ENCODE measurements at places on chromosomes 1 and 21.

DNA sequence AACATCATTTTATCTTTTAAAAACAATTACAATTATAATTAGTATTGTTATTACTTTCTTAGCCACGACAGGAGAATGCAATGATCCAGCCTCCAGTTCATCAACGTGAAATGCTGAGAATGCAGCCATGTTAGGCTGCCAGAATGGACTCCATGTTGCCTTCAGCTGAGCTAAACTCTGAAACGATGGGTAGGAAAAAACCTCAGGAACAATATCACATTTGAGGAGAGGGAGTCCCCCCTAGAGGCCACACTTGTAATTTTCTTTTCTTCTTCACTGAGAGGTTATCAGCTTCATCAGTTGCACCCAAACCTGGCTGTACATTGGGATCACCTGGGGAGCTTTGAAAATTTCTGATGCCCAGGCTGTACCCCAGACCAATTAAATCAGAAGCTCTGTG, 34.6 kb upstream of the DNAH14 start:
- no peak for DNase-seq

DNA sequence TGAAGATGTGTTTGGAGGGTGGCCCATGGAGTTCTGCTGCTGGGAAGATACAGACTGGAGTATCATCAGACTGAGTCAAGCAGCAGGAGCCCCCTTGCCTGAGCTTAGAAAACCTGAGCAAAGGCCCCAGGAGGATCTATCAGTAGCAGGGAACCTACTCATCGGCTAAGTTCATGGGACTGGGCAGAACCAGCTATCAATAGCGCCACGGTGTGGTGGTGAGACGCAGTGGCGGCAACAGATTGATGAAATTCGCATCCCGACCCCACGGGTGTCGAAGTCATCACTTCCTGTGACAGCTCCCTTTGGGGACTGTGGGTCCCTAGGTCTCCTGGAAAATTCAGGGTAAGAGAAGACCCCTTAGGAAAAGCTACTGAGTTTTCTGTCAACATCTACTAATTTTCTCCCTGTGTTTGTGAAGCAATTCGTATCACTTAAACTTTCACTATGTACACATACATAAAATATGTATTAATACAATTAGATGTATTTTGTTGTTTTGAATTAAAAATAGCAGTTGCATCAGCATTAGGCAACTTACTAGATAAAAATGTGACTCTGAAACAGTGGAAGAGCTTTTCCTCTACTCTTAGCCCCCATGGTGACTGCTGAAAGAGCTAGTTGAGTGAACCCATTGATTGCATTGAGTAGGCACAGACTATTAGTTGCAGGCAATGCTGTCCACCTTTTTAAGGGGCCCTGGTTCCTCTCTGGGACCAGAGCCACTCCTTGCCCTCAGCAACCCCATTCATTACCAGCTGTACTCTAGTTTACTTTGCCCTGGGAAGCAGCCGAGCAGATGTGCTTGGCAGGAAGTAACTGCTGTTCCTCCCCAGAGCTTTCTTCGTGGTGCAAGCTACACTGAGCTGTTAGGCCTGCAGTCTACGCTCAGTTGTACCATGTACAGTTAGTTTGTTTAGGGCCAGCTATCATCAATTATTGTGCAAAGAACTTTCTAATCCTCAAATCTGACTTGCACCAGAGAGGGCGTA, 7.3 kb upstream of the CACNA1S start:
- peak; percentile 54 for DNase-seq

DNA sequence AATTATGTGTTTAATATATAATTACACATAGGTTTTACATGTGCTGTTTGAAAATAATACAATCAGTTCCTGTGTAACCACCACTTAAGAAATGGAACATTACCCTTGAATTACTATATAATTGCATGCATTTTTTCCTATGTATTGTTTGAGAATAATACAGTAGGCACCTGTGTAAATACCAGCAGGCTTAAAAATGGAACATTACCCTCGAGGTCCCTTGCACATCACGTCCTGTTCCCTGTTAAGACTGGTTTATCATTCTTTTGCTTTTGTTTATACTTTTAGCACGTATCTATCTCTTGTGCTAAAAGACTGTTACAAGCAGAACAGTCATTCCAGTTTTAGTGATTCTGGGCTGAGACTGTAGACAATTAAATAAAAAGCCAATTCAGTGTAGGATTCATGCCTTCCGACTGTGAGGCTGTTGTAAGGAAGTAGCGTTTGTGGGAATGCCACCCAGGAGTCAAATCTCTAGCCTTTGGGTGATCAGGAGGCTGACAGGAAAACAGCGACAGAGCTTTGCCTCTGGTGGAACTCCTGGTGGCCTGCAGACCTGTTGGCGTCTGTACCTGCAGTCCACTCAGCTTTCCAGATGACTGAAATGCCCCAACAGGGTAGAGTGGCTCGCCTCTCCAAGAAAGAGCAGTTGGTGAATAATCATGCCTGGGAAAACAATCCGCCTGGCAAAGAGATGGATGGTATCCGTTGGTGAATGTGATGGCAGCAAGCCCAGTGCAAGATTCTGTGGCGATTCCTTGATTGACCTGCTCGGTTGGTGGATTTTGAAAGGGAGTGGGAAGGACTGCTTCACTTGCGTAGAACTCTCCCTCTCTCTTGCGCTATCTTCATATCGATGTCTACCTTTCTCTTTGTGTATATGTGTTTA, 58.0 kb downstream of the DISC1 start:
- DNase-seq = no peak

DNA sequence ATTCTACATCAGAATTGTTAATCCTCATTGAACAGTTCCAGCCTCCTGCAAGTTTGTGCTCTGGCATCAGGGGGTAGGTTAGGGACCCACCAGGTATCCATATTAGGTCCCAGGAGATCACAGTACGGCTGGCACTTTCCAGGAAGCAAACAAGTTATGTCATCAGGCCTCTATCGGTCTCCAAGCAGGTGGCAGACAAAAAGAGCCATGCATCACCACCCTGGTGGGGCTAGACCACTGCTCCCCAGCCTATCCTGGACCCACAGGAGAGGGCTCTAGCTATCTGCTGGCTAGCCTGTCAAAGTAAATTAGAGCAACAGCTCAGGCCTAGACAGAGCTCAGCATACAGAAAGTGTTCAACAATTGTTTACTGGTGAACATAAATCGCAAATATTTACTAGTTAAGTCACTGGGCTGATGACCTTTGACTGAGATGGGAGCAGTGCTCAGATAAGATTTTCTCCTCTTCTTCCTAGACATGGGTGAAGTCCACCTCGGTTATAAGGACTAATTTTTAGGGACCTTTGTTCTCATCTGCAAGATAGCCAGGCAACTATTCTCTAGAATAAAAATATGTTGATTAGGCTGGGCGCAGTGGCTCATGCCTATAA, 6.4 kb downstream of the NUAK2 start:
- DNase-seq = no peak

DNA sequence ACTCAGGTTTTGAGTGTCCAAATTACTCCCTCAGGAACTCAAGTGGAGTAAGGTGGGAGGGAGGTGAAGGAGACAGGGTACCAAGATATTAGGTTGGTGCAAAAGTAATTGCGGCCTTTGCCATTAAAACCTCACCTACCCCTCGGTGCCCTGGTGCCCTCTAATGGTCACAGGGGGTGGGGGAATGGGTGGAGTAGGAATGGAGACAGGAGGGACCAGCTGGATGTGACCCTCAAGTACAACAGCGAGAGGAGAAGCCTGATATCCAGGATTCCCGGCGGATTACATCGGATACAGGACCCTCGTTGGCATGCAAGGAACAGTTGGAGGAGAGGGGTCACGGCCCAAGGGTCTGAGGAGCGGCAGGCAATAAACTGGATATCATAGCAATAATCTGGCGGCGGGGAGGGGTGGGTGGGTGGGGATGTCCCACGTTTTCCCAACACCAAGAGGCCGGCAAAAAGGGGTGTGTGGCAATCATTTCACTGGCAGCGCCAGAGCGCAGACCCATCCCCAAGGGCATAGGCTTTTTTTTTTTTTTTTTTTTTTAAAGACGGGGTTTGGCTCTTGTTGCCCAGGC, 4.3 kb upstream of the ZBTB7B start:
- DNase-seq = no peak

DNA sequence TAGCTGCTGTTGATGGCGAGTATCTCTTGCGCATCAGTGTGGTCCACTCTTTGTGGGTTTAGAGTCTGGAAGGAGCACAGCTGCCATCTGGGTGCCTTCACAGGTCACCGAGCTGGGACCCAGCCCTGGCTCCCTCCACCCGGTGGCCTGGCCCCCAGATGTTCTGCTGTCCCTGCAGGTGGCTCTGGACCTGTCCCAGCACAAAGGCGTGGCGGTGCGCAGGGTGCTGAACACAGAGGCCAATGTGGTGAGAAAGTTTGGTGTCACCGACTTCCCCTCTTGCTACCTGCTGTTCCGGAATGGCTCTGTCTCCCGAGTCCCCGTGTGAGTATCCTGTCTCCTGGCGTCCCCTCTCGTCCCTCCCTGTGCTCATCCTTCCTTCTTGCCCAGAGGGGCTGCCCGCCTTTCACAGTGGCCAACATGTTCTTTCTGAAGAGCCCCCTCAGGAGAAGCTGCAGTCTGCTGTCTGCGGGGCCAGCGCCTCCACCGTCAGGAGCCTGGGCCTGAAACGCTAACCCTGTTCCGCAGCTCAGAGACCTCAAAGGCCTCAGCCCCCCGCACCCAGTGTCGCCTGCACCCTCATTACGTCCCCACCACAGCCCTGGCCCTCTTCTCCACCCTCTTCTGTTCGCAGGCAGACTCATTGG, 27.4 kb downstream of the QSOX1 start:
- no peak for DNase-seq

DNA sequence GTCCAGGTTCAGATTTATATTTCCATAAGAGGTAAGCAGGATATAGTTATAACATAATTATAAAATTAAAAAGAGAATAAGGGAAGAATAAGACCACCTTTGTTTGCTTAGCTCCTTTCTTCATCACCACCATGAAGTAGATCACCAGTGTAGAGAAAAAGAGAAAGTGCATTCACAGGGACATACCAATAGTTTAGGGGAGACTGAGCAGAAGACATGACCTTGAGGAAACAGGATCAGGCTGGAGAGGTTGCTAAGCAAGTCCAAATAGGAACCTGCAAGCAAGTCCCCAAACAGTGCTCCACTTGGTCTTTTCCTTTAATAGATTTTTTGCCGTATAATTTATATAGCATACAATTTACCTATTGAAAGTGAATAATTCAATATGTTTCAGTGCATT, 63.0 kb downstream of the KCNT2 start:
- DNase-seq = no peak

DNA sequence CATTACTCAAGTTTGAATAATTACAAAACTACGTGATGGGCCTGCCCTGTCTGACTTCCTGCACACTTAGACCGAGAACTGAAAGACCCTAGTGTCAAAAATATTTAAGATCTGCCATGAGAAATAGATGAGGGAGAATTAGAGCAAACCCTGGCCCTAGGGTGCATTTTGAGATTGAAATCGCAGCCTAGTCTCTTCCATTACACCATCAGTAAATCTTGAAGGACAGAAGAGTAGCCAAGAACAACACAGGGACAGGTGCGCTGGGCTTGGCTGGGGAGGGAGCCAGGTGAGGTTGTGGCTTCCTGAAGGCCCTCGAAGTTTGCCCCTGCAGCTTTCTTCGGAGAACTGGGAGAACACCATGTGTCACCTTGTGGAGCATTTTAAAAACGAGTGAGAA, 36.7 kb upstream of the KIF26B start:
- no peak for DNase-seq

GRCh38 chr1:66351478-66351877, 182.5 kb upstream of the SGIP1 start:
- peak; percentile 82 for DNase-seq

- no peak for DNase-seq
Measured at GRCh38 chr1:30654188-30654587, 69.2 kb downstream of the MATN1 start.

DNA sequence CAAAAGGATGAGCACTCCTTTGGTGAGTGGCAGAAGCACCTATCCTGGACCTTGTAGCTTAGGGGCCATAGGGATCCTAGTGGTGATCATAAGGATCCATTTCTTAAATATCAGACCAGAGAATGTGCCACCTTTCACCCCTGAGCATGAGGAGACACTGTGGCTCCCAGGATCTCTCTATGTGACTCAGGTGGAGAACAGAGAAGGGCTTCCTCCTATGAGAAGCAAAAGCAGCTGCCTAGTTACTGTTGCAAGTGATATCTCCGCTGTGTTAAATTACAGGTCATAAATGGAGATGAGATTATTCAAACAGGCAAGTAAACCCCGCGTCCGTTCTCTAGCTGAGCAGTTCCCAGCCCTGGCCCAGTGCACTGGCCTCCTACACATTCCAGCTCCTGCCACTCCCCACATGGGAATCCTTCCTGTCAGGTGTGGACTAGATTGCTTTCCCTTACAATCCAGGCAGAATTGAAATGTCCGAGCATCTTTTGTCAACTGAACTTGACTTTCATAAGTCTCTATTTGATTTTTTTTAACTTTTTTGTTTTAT, 26.3 kb downstream of the CLEC20A start:
- no peak for DNase-seq

DNA sequence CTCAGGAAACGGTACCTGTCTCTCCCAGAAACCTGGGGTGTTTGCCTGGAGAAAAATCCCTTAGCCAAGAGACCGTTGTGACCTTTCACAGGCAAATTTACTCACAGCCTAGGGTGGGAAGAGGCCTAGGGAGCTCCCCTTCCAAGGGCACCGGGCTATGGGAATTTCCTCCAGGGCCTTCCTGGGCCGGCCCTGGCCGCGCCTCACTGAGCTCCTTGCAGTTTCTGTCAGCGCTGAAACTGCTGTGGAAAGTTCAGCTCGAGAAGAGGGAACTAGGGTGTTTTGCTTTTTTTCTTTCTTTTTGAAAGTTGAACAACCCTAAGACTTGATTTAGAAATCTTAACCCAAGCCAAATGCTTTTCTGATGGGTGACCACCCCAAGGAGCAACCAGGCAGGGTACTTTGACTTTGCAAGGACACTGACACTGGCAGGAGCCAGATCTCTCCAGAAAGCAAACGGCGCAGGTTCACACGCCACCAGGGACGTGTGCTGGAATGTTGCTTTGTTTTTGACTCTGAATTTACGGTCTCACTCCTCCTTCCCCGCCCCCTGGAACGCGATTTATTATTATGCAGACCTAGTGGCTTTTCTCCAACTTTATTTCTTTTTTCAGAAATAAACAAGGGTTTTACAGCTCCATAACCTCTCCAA, 229.6 kb upstream of the JUN start:
- DNase-seq = peak; percentile 90

- peak; percentile 100 for DNase-seq
Measured at GRCh38 chr1:27111626-27112573, 43.0 kb downstream of the SLC9A1 start.

GRCh38 chr1:156025876-156026275, 5.1 kb upstream of the SSR2 start:
- peak; percentile 57 for DNase-seq

- DNase-seq = no peak
Measured at GRCh38 chr1:215477632-215478031, 89.5 kb upstream of the KCTD3 start.
